CMK (cell line): ENCODE measurements at places on chromosomes 1 and 21.
A peak's percentile ranks its signal among the peaks of the same experiment; 100 is the strongest.

GRCh38 chr1:197915862-197916499 lies 1.2 kb upstream of the LHX9 start:
- DNase-seq = no peak

DNA sequence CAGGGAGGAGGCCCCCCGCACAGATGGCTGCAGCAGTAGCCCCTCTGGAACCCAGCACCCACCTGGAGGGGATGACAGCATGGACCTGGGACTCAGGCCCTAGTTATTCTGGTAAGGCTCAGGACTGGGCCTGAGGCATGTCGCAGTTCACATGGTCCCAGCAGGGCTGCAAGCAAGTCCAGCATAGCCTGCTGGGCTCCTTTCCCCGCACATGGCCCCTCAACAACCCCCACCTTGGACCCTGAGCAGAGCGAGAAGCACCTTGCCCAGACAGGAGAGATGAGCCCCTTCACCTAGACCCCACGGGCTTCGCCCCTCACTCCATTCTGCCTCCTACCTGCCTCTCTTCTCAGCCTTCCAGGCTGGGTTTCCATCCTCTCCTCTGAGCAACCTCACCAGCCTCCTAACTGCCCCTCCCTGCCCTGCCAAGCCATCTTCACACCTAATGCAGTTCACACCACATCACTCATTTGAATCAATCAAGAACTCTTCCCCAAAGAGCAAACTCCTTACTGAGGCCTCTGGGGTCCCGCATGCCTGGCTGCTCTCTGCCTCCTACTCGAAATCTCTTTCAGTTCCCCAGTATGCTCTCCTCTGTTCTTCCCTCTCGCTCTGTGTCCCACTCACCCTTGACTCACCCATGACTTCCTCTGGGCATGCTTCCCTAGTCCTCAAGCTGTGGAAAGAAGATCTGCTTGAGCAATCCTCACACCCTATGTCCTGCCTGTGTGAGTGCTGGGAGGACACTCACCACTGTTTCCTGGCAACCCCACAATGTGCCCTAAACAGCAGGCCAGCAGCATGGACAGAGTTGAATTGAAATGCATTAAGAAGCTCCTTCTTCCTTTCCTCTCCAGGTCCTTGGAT lies 9.4 kb upstream of the THEMIS2 start:
- peak; percentile 73 for DNase-seq

DNA sequence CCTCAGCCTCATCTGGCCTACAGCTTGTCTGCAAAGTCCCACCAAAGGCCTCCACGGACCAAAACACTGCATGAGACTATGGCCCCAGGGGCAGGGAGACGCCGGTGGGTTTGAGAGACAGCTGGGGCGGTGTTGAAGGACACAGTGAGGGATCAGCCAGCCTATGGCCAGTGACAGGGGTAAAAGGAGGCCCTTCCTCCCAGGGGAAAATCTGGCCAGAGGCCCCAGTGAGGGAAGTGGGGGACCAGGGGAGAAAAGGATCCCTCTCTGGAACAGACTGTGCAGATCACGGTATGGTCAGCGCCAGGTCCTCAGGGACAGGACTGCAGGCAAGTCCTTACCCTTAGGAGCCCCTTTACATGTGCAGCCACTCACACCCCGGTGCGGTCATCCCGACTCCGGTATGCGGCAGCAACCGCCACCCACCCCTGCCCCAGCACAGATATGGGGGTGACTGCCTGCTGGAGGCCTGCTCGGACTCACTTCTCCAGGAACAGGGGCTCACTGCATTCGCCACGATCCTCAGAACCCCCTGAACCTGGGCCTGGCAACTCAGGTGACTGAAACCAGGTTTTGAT lies 1.3 kb downstream of the CERS2 start:
- DNase-seq = no peak

DNA sequence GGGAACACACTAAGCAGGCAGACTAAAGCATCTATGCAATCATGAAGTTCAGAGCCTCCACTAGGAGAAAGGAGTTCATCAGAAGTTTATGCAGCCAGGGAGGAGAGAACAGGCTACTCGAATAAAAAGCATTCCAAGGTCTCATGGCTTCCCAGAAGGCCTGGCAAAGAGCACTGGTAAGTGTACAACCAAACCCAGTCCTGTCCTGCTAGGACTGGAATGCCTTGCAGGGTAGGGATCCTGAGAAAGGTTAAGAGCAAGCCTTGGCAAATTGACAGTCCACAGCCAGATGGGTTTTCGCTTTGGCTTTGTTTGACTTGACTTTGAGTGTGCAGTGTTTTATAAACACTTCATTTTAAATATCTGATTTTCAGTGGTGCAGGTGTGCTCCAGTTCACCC lies 133.6 kb upstream of the ATP1B1 start:
- DNase-seq = no peak

DNA sequence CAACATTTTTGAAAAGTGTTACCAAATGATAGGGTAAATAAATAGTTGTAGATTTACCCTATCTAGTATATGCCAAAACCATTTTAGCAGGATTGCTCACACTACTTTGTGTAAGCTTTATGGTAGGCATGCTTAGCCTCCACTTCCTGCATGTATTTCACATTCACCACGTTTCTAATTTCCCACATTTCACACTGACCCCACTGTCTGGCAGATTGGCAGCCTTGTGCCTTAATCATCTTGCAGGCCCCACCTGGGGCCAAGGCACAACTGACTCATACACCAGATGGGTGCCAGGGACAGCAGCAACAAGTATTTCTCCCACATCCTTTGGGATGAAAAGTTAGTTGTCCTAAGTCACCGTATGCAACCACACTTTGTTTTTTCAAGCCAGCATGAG lies 21.2 kb upstream of the CENPF start:
- DNase-seq = no peak

- DNase-seq = no peak
Measured at GRCh38 chr1:245829194-245829593, 674.4 kb downstream of the KIF26B start.

DNA sequence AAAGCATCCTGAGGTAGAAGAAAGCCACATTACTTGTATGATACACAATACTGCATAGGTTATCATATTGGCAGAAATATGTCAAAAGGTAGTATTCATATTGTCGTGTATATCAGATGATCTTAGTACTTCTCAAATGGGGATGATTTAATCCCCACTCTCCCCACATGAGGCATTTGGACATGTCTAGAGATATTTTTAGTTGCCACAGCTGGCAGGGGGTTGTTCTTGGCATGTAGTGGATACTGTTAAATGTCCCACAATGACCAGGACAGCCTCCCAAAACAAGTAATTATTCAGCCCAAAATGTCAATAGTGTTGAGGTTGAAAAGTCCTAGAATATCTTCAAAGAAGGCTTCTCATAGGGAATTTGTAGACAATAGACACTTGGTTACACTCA lies 162.8 kb downstream of the NEGR1 start:
- no peak for DNase-seq

DNA sequence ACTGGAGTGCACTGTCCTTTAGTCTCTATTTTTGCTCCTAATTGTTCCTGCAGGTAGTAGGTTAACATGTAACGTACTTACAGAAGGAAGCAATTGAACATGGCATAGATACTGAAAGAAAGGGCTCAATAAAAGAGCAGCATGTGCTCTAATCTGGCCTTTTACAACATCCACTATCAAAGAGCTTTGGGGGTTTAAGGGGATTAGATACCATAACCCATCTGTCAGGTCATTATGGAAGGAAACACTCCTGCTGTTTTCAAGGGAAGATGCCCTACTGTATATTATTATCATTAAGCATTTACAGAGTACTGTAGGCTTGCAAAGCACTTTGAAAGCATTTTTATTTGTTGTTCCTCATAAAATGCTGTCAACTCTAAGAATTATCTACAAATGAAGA lies 152.8 kb downstream of the TTLL7 start:
- DNase-seq = no peak

DNA sequence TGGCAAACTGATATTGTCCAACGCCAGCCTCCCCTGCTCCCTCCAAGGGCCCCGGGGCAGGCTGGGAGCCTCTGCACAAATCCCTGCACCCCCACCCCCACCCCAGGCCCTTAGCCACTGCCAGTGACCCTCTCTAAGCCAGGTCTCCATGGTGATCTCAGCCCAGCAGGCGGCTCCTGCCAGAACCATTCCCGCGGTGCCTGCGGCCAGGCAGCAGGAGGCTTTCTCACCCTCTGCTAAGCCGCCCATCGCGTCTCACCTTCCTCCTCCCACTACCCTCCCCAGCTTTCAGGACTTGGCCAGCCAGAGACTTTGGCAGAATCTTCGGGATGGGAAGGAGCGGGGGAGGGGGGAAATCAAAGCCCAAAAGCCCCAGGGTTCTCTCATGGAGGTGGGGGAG lies 46.8 kb upstream of the WASF2 start:
- DNase-seq = no peak

DNA sequence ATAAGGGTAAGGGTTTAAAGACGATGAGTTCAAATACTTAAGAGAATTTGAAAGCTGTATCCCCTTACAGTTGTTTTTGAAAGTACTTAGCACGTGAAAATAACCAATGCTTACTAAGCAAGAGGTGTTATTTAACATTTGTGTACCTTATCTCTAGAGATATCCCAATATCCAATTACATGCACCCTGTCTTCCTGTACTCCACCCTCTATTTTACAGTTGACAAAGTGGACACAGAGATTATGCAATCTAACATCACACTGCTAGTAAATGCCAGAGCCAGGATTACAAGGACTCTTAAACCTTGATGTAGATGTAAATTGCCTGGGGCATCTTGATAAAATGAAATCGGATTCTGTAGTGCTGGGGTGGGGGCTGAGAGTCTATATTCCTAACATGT lies 72.0 kb downstream of the GDAP2 start:
- no peak for DNase-seq

GRCh38 chr1:40384413-40384762 lies 10.9 kb downstream of the SMAP2 start:
- no peak for DNase-seq

GRCh38 chr1:160656737-160657136 lies 9.9 kb upstream of the SLAMF1 start:
- no peak for DNase-seq

DNA sequence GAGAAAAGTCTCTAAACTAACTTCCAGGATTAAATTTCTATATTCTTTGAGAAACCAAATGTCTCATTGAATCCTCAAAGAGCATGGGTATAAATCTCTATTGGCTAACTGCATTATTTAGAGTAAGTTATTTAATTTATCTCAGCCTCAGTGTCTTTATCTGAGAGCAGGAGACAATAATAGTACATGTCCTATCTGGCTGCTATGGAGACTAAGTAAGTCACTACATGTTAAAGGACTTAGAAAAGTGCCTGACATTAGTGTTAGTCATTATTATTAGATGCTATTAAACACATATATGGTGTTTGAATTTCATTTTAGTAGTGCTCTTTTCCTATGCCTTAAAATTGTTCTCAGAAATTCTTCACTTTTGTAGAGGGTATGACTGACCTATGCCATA lies 505.2 kb downstream of the NEGR1 start:
- no peak for DNase-seq

- no peak for DNase-seq
Measured at GRCh38 chr21:39882151-39882838, 15.1 kb downstream of the PCP4 start.

GRCh38 chr1:151594143-151594625 lies 17.7 kb upstream of the SNX27 start:
- DNase-seq = no peak

- peak; percentile 14 for DNase-seq
Measured at GRCh38 chr1:18190598-18190997, 83.0 kb downstream of the IGSF21 start.

DNA sequence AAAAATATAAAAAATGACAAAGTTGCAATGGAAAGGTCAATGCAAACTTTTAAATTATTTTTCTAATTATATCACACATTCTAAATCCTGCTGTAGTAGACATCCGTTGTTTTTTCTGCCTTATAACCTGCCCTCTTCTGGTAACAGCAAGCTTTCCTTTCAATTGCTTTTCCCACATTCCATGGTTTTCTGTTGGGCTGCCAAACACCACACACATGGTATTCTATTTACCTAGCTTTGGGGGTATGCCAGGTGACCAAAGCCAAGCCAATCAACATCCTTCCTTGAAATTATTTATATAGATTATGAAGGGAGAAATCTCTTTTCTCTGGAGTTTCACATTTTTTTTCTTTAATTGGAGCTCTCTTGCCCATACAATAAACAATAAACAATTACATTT lies 3.4 kb upstream of the LAMC1 start:
- no peak for DNase-seq

GRCh38 chr1:154330669-154331068 lies 5.3 kb downstream of the ATP8B2 start:
- DNase-seq = no peak

DNA sequence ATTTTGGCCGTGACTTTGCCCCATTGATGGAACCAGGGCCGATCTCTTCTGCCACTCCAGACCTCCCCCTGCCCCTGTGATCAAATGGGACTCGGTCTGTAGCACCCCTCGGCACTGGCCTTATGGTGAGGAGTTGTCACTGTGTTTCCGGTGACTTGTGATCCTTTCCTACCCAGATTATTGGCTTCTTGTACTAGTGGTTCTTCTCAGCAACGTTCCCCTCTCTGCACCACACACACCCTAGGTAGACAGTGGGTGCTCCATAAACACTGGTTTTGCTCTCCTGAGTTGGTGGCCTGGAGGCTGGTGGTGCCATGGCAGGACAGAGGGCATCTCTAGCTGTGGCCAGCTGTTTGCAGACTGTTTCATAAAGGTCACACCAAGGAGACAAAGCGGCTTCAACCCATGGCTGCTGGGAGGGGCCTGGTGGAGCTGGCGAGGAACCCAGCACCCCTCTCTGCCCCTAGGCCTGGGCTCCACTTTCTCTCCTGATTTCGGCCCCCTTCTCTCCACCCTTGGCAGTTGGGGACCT lies 50.7 kb downstream of the DHRS3 start:
- no peak for DNase-seq

GRCh38 chr1:9249534-9250410 lies 15.2 kb downstream of the H6PD start:
- peak; percentile 32 for DNase-seq

- DNase-seq = no peak
Measured at GRCh38 chr21:24188506-24188905, 1418.8 kb downstream of the MRPL39 start.

GRCh38 chr1:53385276-53386225 lies 57.7 kb upstream of the LRP8 start:
- DNase-seq = no peak

DNA sequence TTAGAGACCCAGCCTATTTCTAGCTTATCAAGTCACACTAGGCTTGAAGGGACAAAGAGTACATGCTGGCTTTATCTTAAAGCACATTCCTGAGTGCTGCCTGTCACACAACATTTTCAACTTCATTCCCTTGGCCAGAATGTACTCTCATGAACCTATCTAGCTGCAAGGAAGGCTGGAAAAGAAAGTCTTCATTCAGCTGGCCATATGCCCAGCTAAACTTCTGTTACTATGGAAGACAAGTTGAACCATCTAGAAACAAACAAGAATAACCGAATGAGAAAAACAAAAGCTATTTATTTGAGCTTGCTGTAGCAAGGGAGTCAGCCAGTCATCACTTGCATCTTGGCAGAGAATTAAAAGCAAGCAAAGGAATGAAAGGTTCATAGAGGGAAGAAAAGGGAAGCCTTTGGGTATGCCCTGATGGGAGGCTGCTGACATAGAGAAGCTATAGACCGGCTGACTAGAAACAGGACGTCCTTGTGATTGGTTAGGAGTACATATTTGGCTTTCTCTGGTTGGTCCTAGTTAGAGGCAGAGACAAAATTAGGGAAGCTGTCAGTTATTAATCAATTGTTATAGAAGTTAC lies 108.4 kb downstream of the NEK7 start:
- no peak for DNase-seq

GRCh38 chr1:183687546-183688304 lies 34.6 kb upstream of the APOBEC4 start:
- DNase-seq = no peak
